ENCODE measurements at places on chromosomes 6 and 20. TPM values are rescaled to one million over a fixed set of nuclear protein-coding genes. Genes with fewer than 3 reads are reported as not detected.

- peak; percentile 87 for DNase-seq
Observed at GRCh38 chr20:63626424-63627128, at the start of gene GMEB2. Gene GMEB2 (minus strand): TSS chr20:63627101. CDS start chr20:63619397, 7,704 bp downstream.

GRCh38 chr20:40991181-40991889 is 37.3 kb upstream of the TOP1 start:
- no peak for DNase-seq

Gene GNMT
- 0.30 TPM for total RNA-seq

Gene SGK2
- total RNA-seq = 0.70 TPM

DNA sequence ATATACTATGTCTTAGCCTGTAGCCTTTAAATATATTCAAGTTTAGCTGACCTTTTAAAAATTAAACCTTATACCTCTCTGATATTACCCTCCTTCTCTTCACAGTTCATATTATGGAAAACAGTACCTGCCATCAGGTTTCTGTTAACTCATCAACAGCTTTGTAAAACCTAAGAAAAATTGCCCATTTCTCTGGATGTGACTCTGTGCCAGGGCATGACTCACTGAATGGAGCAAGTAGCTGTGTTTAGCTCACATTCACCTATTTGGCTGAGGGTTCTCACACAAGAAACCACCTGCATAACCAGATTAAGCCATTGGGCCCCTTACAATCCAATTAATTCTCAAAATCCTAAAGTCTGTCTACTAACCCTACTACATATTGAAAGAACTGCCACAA is 678.8 kb upstream of the MARCKS start:
- no peak for DNase-seq

DNA sequence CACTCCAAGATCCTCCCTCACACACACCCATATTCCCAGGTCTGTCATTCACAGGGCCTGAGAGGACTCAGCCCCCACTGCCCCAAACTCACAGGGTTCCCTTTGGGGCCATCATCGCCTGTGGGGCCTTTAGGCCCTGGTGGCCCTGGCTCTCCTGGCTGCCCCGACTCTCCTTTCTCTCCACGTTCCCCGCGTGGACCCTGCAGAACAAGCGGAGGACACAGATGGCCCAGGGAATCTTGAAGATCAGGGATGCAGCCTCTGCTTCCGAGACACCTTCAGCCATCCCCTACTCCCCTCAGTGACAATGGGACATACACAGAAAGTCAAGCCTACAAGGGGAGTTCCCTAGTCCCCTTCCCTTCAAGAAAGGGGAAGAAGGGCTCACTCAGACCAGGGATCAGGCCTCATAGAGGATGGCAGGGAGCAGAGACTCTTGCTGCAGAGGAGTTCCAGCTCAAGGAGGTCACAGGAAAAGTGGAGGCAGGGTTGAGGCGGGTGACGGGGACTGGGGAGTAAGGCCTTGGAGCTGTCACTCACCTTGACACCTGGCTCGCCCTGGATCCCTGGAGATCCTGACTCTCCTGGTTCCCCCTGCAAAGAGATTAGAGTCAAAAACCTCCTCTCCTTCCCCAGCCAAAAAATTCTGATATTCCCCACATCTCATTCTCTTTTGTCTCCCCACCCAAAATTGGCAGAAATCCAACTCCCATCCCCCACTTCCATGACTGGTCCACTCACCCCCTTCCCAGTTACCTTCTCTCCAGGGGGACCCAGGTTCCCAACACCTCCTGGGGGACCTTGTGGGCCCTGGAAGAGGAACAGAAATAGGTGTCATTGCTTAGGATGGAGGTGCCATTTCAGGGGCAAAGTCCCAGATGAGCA is 22.7 kb downstream of the COL11A2 start:
- no peak for DNase-seq
